ENCODE measurements at places on chromosomes 6 and 20. TPM values are rescaled to one million over a fixed set of nuclear protein-coding genes. Genes with fewer than 3 reads are reported as not detected.

- DNase-seq = peak; percentile 40
- no peak overlapping the region for H3K4me3 ChIP-seq
- no peaks in the 10 kb centered on the region for H3K36me3 ChIP-seq
- H3K4me1 ChIP-seq = no peaks in the 10 kb centered on the region
Observed at GRCh38 chr6:42498473-42499128, 46.9 kb upstream of the TRERF1 start.

DNA sequence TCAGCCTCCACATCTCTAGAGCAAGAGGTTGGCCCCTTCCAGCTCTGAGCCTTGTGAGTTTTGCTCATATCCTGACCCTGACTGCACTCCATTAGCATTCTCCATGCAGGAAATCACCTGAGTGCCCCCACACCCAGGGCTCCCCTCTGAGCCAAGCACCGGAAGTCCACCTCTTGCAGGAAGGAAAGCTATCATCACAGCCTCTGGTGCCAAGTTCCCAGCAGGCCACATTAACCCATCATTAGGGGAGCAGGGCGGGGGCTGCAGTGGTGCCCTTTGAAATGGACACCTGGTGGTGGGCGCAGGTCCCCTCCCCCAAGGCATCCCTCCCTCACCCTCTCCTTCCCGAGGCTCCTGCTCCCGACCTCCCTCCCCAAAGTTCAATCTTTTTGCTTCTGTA is 16.1 kb downstream of the GRM4 start:
- no peak for DNase-seq
- peaks cover 10% of the 10 kb centered on the region for H3K27me3 ChIP-seq
- H3K4me1 ChIP-seq = no peaks in the 10 kb centered on the region
- H3K27ac ChIP-seq = no peak overlapping the region
- H3K36me3 ChIP-seq = no peaks in the 10 kb centered on the region

DNA sequence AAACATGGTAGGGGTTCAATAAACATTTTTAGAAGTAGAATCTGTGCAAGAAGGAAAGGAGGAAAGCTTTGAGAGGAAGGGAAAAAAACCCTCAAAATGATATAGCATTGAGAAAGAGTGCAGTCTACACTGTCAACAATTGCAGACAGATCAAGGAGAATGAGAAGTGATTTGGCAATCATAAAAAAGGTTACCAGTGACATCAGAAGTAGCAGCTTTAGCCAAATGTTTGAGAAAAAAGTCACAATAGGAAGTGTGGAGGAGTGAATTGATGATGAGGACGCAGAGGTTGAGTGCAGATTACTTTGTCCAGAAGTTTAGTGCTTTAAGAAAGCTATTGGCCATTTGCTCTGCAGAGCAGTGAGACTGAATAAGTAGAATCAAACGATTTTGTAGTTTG is 155.0 kb downstream of the GJA1 start:
- H3K4me3 ChIP-seq = no peak overlapping the region
- DNase-seq = no peak
- H3K4me1 ChIP-seq = no peaks in the 10 kb centered on the region
- H3K36me3 ChIP-seq = no peaks in the 10 kb centered on the region

DNA sequence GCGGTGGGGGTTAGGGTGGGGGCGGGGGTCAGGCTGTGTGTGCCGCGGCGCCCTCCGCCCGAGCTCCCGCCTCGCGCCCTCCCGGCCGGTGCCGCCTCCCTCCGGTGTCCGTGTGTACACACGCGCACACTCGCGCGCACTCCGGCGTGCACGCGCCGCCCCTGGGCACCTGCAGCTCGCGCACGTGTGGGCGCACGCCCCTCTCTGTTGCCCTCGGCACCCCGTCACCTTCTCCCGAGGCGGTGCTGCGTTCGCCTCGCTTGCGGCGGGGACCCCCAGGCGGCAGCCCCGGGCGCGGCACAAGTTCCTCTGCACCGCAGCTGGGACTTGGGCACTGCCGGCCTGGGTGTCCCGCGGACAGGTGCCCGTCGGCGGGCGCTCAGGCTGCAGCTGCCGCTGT is 525 bp downstream of the MACROD2 start:
- H3K27ac ChIP-seq = peak overlapping the region; percentile 25
- H3K4me1 ChIP-seq = no peaks in the 10 kb centered on the region
- DNase-seq = peak; percentile 58
- H3K36me3 ChIP-seq = no peaks in the 10 kb centered on the region

GRCh38 chr6:75863001-75863400 is 114.0 kb downstream of the MYO6 start:
- no peak overlapping the region for H3K27ac ChIP-seq
- H3K36me3 ChIP-seq = peaks cover 46% of the 10 kb centered on the region
- DNase-seq = no peak
- H3K4me1 ChIP-seq = peaks cover 4% of the 10 kb centered on the region

DNA sequence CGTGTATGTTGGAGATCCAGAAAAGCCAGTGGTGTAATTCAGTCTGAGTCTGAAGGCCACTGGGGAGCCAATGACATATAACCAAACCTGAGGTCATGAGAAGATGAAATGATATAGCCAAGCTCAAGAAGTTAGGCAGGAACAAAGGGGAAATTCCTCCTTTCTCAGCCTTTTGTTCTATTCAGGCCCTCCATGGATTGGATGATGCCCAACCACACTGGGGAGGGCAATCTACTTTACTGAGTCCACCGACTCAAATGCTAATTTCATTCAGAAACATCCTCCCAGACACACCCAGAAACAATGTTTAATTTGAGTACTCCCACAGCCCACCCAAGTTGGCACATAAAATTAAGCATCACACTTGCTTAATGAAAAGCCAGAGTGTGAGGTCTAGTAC is 183.6 kb downstream of the GJA1 start:
- H3K36me3 ChIP-seq = no peaks in the 10 kb centered on the region
- H3K27ac ChIP-seq = no peak overlapping the region
- no peaks in the 10 kb centered on the region for H3K27me3 ChIP-seq
- no peak for DNase-seq
- H3K4me3 ChIP-seq = no peak overlapping the region

DNA sequence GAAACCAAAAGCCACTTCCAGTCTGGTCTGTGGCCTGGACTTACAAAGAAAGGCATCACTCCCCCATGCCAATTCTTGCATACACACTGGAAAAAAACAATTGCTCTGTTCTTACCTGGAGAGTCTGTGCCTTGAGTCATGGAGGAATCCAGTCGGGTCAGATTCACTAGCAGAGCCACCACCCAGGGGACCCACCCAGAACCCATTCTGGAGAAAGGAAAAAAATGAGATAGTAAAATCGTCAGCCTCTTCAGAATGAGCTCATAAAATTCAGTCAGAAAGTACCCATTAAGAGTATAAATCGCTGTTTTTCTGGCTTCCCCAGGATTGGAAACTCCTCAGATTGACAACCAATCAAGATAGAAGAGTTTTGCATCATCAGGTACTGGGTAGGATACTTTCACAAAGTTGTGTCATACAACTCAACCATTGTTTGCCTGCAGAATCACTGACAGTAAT is at the start of gene HLA-DOB:
HLA-DOB (minus strand) TSS at position 257 of the 459 bp plus-strand sequence; CDS start at position 206, 51 bp downstream.
- H3K27ac ChIP-seq = no peak within 1 kb of the TSS
- no peak for DNase-seq
- H3K4me3 ChIP-seq = no peak within 1 kb of the TSS
- no peaks in the 10 kb centered on the region for H3K4me1 ChIP-seq

- H3K27me3 ChIP-seq = peaks cover 81% of the 10 kb centered on the region
- DNase-seq = no peak
- H3K4me1 ChIP-seq = no peaks in the 10 kb centered on the region
- no peak overlapping the region for H3K27ac ChIP-seq
- no peak overlapping the region for H3K4me3 ChIP-seq
Observed at GRCh38 chr20:2805689-2806350, 5.4 kb upstream of the CPXM1 start.

DNA sequence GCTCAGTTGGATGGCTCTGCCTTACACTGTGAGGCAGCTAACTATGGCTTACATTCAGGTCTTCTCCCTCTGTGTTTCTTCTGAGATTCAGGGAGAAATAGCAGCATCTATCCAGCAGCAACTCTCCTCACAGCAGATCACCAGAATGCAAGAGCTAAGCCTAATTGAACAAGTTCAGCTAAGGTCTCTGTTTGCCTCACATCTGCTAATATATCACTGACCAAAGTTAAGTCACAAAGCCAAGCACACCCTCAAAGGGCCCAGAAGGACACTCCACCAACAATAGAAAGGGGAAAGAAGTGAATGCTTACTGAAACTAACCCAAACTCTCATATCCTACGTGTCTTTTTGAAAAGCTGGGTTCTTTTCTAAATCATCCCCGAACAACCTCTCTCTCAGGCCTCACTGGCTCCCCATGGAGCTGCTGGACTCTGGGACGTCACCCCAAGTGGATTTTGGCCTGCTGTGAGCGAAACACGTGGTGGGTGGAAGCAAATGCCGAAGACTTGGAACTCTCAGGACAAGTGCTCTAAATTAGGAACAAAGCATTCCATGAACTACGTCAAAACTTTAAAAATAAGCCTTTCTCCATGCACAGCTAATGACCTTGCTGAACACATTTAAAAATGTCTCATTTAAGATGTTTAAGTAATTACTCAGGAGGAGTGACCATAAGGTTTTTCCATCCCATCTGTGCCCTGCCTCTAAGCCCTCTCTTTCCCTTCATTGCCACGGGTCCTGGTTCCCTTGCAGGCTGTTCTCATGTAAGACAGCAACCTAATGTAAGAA is 167.5 kb upstream of the PLCB4 start:
- no peaks in the 10 kb centered on the region for H3K27me3 ChIP-seq
- H3K27ac ChIP-seq = no peak overlapping the region
- no peaks in the 10 kb centered on the region for H3K4me1 ChIP-seq
- H3K36me3 ChIP-seq = no peaks in the 10 kb centered on the region
- no peak overlapping the region for H3K4me3 ChIP-seq

Gene ATG5
- 33.0 TPM for polyA plus RNA-seq

Gene CD24
- polyA plus RNA-seq = 135 TPM

DNA sequence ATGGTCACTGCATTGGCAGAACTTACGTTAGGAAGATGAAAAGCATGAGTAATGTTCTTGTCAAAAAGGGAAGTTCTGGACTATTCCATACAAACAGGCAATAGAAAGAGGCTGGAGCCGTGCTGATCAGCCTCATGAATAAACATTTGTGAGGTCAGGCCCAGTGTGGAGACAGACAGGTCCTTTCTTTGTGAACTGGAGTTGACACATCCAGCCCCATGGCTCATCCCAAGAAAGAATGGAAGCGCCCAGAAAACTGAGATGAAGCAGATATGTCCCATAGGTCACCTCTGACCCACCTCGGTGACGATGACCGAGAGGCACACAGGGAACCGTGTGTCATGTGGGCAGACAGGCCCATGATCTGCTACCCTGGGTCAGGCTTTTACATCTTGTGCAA is 276.0 kb upstream of the SGK1 start:
- no peaks in the 10 kb centered on the region for H3K36me3 ChIP-seq
- no peak overlapping the region for H3K4me3 ChIP-seq
- no peaks in the 10 kb centered on the region for H3K4me1 ChIP-seq

DNA sequence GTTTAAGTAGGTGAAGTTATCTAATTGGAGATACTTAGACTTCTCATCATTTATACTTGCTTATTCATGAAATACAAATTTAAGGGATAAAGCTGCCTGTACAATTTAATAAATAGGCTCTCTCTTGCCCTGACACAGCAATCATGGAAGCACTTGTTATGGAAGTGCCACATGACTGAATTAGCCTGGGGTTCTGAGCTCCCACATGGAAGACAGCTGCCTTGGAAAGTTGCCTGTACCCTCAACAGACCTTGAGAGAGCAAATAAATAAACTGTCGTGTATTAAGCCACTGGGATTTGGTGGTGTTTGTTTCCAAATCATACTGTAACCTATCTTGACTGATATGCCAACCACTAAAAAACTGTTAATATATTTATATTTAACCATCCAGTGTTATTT is 87.0 kb upstream of the RSPO3 start:
- no peaks in the 10 kb centered on the region for H3K27me3 ChIP-seq
- H3K27ac ChIP-seq = no peak overlapping the region
- no peaks in the 10 kb centered on the region for H3K4me1 ChIP-seq
- H3K4me3 ChIP-seq = no peak overlapping the region

DNA sequence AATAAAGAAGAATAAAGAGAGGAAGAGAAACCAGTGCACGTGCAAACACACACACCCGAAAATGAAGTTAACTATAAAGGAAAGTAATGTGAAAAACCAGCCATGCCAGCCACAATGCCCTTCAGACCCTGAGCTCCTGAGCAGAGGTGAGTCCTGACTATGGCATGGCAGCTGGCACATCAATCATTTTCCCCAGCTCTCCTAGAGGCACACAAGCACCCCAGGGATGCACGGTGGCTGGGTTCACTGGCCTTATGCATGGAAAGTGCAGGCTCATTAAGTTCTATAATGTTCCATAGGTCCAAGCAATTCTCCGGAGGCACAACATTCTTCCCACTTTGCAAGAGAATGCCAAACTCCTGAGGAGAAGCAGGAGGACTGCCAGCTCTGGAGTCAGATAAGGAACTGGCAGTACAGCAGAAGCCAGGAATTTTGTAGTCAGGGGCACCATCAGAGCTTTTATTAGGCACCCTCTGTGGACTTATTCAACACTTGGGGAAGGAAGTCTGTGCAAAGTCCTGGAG is 175.0 kb upstream of the PRDM1 start:
- DNase-seq = no peak
- no peaks in the 10 kb centered on the region for H3K36me3 ChIP-seq
- H3K4me3 ChIP-seq = no peak overlapping the region
- no peaks in the 10 kb centered on the region for H3K27me3 ChIP-seq
- no peak overlapping the region for H3K27ac ChIP-seq
- H3K4me1 ChIP-seq = no peaks in the 10 kb centered on the region

Gene OXT
- polyA plus RNA-seq = 5.2 TPM

DNA sequence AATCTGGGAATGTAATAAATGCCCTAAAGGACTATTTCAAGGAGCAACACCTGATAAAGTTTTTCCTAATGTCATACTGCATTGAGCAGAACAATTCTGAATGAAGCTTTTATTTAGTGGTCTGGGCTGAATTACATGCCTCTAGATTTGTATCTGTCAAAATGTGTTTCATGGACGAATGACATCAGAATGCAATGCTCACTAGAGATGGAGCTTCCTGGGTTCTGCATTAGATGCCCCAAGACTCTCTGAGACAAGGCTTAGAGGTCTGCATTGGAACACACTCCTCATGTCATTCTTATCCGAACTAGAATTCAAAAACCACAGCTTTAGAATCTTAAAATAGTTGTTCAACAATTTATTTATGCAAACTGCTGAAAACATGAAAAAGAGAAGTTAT is 62.0 kb downstream of the SYNE1 start:
- DNase-seq = no peak
- H3K4me1 ChIP-seq = no peaks in the 10 kb centered on the region
- no peak overlapping the region for H3K4me3 ChIP-seq
- no peaks in the 10 kb centered on the region for H3K36me3 ChIP-seq
- no peak overlapping the region for H3K27ac ChIP-seq

- no peaks in the 10 kb centered on the region for H3K27me3 ChIP-seq
- no peak overlapping the region for H3K4me3 ChIP-seq
- DNase-seq = no peak
Observed at GRCh38 chr6:50239853-50240252, 190.1 kb upstream of the DEFB112 start.

GRCh38 chr20:49318430-49319207 is 40.8 kb upstream of the ZNFX1 start:
- peaks cover 2% of the 10 kb centered on the region for H3K4me1 ChIP-seq
- peaks cover 65% of the 10 kb centered on the region for H3K27me3 ChIP-seq
- H3K27ac ChIP-seq = no peak overlapping the region
- H3K4me3 ChIP-seq = peak overlapping the region; percentile 11
- no peak for DNase-seq

Gene ITPA
- 64.6 TPM for polyA plus RNA-seq

- H3K27ac ChIP-seq = no peak overlapping the region
- no peak for DNase-seq
- no peaks in the 10 kb centered on the region for H3K27me3 ChIP-seq
- H3K4me3 ChIP-seq = no peak overlapping the region
Observed at GRCh38 chr6:36301085-36301658, 31.3 kb downstream of the PNPLA1 start.

Gene OVOL2
- polyA plus RNA-seq = 4.4 TPM
